Cerebellar nuclear complex (tissue), 1 donor: ENCODE measurements at places on chromosomes 13 and 19.

GRCh38 chr13:110237875-110238817 lies 68.8 kb downstream of the COL4A1 start:
- DNase-seq, result no peak

DNA sequence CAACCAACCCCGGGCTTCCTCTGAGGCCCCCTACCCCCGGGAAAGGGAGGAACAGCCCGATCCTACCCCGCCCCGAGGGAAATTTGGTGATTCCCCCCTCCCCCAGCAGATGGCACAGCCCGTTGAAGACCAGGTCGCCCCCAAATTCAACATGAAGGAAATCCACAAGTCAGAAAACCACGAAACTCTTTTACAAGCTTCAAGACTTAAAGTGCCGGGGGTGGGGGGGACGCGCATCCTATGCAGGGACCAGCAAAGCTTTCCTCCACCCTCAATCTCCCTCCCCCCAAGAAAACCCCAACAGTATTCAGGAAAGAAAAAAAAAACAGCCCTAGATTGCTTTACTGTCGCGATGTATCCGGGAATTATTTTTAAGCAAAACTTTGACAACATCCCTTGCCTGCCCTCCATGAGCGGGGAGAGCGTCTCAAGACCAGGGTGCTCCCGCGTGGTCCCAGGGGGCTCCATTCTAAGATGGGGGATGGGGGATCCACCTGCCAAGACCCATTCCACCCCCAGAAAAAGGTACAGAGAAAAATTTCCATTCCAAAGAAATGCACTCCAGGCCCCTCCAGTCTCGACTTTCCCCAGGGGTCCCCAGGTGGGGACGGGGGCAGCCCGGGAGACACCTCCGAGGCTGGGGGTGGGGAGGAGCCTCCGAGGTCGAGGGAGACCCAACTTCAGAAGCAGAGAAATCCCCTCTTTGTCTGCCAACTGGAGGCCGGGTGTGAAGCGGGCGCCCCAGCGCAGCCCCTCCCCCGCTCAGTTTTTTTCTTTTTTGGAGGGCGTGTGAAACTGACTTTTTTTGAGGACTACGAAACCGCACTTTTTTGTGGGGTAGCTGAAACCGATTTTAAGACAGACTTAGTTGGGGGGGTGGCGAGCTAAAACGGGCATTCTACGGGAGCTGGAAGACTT lies 1.5 kb downstream of the TCF3 start:
- no peak for DNase-seq

- DNase-seq, result no peak
These were observed 92.5 kb downstream of the PTPRS start for GRCh38 chr19:5247957-5248705.

DNA sequence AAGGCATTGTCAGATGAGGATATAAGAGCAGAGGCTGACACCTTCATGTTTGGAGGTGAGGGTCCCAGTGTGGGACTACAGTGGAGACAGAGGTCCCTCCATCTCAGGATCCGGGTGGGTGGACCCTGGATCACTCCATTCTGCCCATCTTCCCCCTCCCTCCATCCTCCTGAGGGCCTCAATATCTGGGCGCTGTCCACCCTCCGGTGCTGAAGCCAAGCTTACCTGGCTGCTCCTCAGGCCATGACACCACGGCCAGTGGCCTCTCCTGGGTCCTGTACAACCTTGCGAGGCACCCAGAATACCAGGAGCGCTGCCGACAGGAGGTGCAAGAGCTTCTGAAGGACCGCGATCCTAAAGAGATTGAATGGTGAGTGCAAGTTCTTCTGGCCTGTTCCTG lies 11.9 kb downstream of the CYP4F12 start:
- DNase-seq, result no peak

GRCh38 chr13:33252135-33252534 lies 33.4 kb downstream of the STARD13 start:
- DNase-seq, result no peak

DNA sequence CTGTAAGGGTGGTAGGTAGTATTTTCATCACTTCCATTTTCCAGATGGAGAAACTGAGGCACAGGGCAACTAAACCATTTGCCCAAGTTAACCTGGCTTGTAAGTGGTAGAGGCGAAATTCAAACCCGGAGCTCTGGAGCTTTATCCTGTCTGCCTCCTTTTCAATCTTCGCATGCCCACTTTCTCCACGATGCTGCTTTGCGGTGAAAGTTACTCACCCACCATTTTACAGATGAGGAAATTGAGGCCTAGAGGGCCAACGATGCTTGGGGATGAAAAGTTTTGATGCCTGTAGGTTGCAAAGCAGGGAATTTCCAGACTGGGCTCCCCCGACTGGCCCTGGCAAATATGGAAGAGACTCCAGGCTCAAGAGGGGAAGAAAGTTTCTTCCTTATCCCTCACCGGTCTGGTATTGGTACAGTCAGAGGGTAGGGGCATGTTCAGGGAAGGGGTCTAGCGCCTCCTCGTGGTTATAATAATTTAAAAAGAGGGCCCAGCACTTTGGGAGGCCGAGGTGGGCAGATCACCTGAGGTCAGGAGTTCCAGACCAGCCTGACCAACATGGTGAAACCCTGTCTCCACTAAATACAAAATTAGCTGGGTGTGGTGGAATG lies 1.9 kb upstream of the SH2D3A start:
- no peak for DNase-seq

GRCh38 chr19:35805526-35806102 lies 7.0 kb downstream of the PRODH2 start:
- DNase-seq, result no peak

DNA sequence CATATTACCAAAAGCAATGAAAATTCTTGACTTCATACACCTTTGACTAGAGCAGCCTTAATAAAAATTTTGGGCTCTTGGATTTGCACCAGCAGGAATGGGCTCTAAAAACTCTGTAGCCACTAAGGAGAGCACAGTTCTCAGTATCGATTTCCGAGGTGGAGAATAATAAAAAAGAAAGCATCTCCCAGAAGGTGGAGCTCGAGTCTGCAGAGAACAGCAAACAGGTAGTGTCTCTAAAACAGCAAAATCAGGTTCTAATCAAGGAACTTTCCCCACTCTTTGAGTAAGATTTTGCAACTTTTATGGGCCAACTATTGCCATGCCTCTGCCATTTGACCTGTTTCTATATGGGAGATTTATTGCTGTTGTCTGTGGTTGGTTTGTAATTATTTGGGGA lies 258.7 kb upstream of the GPC6 start:
- DNase-seq, result no peak

GRCh38 chr13:36706755-36707154 lies 32.9 kb downstream of the SERTM1 start:
- no peak for DNase-seq

DNA sequence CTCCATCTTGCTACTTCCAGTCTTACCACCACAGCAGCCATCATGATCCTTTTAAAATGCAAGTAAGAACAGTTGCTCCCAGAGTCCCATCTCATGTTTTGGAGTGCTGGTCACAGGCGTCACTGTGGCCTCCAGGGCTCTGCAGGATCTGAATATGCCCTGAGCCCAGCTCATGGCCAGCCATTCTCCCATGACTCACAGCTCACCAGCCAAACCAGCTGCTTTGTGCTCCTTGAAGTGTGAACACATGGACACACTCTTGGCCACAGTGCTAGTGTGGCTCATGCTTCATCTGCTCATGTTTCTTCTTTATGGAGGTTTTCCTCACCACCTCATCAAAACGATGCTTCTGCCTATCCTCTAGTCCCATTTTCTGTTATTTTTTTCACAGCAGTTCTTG lies 466.5 kb downstream of the UQCRFS1 start:
- no peak for DNase-seq

DNA sequence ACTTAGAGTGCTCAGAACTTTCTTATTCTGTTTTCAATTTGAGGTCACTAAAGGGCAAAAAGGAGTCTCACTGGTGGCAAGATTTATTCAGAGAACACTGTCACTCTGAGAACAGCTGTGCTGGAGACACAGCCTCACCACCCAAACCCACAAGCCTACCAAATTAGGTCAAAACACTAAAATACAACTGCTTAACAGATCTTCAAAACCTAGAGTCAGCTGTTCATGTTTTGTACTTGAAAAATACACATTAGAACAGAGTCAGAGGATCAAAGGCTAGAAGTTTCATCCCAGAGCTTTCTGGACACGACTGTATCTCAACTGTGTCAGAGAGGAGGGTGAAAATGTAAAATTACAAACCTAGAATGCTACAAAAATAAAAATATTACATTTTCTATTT lies 89.3 kb downstream of the MIPEP start:
- DNase-seq, result no peak

GRCh38 chr13:62997696-62998095 lies 1582.0 kb upstream of the PCDH20 start:
- no peak for DNase-seq

- no peak for DNase-seq
These were observed 3.2 kb downstream of the POLD1 start for GRCh38 chr19:50387176-50387867.

GRCh38 chr13:104979281-104980030 lies 1556.0 kb downstream of the EFNB2 start:
- DNase-seq, result no peak

GRCh38 chr13:24187185-24187584 lies 26.7 kb downstream of the SPATA13 start:
- DNase-seq, result no peak

DNA sequence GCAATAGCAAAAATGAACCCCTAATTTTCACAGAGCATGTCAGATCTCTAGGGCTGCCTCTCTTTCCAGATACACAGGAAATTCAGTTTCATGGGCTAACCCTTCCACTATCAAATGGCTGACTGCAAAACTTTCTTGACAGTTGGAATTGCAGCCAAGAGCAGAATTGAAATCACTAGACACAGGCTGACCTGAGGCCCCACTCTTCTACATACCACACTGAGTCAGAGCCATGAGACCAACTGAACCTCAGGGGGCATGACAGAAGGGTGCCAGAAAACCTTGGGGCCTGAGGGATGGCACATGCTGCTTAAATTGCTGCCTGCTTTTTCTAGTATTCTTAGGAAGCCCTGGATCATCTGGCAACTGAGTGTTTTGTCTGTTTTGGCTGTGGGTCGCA lies 1.7 kb upstream of the DLEU7 start:
- DNase-seq, result no peak

GRCh38 chr13:32845952-32846950 lies 170.0 kb upstream of the KL start:
- DNase-seq, result no peak

DNA sequence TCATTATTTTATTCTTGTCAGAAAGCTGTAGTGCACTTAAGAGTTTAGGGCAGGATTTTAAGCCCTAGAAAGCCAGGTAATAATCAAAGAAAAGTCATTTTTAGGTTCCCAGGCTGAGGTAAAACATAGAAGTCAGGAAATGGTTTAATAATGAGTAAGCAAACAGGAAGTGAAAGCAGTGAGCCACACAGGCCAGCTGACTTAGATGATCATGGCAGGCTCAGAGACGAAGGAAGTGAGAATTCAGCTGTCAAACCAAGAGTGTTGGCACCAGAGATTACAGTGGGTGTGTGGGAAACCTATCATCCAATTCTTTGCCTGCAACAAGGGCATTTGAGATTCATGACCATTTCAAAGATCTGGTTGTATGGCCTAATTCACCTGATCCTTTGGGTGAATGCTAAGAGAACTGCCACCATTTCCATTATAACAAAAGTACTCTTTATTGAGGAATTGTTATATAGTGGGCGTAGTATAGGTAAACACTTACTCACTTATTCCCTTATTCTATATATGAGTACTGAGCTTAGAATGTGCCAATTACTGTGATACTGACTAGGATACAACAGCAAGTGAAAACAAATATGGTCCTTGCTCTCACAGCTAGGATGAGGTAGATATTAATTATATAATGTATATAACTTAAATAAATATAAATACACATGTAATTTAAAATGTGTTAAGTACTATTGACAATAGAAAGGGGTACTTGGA lies 103.7 kb upstream of the EDNRB start:
- no peak for DNase-seq

- no peak for DNase-seq
These were observed 75.9 kb upstream of the RNF113B start for GRCh38 chr13:98252931-98253470.

DNA sequence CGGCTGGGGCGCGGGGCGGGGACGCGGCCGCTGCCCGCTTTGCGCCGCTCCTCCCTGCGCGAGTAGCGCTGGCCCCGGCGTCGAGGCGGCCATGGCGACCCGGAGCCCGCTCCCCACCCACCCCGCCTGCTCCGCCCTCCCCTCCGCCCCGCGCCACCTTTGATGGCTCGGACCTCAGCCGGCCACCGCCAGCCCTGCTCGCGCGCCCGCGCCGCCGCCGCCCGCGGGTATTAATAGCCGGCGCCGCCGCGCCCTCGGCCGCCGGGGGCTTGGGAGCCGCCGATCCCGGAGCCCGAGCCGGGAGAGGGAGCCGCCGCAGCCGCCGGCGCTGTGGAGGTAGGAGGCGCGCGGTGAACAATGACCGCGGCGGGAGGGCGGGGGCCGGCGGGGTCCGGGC lies 261 bp downstream of the FARP1 start:
- no peak for DNase-seq

DNA sequence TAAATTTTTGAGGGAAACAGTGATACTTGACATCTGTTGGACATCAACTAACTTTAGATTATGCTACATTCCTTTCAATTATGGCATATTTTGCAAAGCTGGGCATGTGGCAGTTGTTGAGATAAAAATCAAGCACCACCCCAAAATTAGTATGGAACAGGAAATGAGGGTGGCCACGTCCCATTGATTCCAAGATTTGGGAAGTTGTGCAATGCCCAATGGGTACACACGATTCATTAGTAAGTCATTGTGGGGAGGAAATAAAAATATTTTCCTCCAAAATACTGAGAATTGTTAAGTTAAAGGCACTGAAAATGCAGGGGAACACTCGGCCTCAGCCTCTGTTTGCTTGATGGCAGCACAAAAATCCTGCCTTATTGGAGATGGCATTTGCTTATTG lies 7.6 kb downstream of the ERICH6B start:
- DNase-seq, result no peak

DNA sequence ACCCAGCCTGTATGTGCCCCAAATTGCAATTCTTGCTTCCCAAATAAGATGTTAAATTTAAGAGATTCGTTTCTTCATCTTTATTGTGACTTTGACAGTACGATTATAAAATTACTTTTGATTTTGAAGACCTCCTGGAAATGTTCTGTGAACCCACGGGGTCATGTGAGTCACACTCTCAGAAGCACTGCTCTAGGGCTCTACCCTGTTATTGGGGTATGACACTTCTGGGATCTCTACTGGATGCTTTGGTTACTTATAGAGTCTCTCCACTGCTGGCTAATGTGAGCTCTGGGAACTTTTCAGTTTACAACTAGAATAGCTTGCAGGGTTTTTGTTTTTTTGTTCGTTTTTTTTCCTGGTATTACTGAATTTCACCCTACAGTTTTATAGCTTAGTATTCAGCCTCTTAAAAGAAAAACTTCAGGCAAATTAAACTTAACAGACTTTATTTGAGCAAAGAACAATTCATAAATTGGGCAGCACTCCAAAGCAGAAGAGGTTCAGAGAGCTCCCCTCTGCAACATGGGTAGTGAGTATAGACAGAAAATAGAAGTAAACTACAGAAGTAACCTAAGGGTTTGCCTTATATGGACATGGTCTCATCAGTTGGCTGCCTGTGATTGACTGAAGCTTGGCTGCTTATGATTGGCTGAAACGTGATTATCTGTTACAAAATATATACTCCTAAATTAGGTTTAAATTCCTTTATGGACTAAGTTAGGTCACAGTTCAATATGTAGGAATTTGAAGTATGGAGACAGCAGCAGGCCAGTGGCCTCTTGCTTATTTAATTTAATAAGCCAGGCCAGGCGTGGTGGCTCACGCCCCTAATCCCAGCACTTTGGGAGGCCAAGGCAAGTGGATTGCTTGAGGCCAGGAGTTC lies 28.5 kb upstream of the PSPC1 start:
- DNase-seq, result no peak
